ENCODE measurements at places on chromosomes 3 and 15.

GRCh38 chr3:139547666-139548065 lies 8.1 kb upstream of the RBP1 start:
- no peak for DNase-seq

GRCh38 chr15:99085413-99086326 lies 19.2 kb upstream of the SYNM start:
- DNase-seq, result peak; percentile 37

GRCh38 chr15:57681011-57681410 lies 25.5 kb upstream of the POLR2M start:
- DNase-seq, result no peak

- no peak for DNase-seq
These were observed 102.1 kb upstream of the CHRM5 start for GRCh38 chr15:33866101-33866737.

DNA sequence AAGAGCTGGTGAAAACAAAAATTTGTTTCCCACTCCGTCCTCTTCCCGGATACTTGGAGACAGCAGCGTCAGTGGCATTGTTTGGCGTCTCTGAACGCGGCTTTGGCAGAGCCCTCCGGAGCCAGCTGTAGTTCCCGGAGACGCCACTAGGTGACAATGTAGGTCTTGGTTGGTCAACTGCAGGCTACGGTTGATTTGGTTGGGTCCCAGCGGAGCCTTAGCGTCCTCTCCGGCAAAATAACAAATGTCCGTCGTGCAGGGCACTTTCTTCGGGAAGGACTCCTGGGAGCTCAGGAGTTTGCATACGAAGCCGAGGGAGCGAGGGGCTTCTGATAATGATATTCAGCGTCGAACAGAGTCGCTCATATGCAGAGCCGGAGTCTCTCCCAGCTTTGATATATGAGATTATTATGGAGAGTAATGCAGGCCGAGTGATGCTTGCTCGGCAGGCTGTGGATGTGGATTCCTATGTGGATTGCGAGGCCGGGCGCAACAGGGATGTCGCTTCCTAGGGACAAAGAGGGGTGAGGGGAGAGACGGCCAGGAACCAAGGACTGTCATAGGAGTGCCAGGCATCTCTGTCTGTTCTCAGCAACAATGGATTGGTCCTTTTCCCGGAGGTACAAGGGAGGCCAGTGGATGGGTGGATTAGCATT lies 74.8 kb downstream of the IL20RB start:
- DNase-seq, result no peak

DNA sequence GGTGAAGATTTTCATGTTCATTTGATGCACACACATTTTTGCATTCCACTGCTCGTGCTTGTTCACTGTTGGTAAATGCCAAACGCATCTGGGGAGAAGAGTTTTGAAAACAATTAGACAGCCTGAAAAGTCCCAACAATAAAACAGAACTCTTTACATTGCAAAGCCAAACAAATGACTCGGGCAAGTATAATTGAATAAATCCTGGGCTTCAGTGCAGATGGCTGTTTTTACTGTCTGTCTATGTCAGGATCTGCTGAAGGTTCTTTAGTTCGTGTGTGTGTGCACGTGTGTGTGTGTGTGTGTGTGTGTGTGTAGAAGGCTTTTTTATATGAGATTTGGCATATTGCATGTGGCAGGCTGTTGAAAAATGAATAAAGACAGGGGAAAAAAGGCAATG lies 277.5 kb upstream of the CDIN1 start:
- no peak for DNase-seq

GRCh38 chr15:76058714-76059319 lies 968 bp upstream of the TMEM266 start:
- DNase-seq, result no peak

All from BJ (cell line).